Fibroblast of lung (primary cell): ENCODE measurements at places on chromosomes 1 and 21. TPM values are rescaled to one million over a fixed set of nuclear protein-coding genes. Genes with fewer than 3 reads are reported as not detected.
A peak's percentile ranks its signal among the peaks of the same experiment; 100 is the strongest.

DNA sequence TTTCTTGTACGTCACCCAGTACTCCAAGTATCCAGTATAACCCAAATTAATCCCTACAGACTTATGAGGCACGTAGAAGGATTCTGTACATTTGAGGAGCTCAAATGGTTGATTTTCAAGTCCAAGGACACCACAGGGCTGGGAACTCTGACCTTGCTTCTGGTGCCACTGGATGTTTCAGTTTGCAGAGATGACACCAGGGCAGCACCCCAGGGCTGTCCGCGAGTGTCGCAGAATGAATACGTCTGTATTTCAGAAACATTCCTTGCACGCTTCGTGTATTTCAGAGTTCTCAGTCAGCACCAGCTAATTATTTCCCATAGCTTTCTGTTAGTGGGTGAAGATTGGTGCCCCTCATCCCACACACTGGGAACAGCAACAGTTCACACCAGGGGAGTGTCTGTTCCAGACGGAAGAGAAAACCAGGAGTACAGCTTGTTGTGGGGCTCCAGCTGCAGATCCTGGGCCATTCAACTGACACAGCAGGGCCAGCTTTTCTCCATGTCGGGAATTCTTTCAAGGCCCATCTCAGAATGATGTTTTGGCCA lies 159.2 kb downstream of the RHOU start:
- H3K27me3 ChIP-seq, result no peaks in the 10 kb centered on the region
- H3K4me1 ChIP-seq, result no peaks in the 10 kb centered on the region
- H3K4me3 ChIP-seq, result no peak overlapping the region
- H3K36me3 ChIP-seq, result no peaks in the 10 kb centered on the region
- H3K27ac ChIP-seq, result no peak overlapping the region

DNA sequence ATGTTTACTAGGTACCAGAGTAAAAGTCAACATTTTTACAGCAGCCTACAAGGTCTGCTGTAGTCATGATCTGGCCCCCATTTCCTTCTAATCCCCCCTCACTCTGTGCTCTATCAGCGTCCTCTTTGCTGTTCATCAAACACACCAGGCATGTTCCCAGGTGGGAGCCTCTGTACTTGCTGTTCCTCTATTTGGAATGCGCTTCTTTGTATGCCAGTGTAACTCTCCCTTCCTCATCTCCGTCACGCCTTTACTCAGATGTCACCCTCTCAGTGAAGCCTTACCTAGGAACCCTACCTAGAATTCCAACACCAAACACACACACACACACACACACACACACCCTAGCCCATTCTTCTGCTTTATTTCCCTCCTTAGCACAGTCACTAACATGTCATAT lies 21.0 kb downstream of the TP53BP2 start:
- H3K27me3 ChIP-seq, result no peaks in the 10 kb centered on the region
- H3K4me3 ChIP-seq, result no peak overlapping the region
- peaks cover 2% of the 10 kb centered on the region for H3K36me3 ChIP-seq
- H3K27ac ChIP-seq, result no peak overlapping the region
- DNase-seq, result no peak

GRCh38 chr1:30287976-30288375 lies 435.4 kb downstream of the MATN1 start:
- no peaks in the 10 kb centered on the region for H3K4me1 ChIP-seq
- no peaks in the 10 kb centered on the region for H3K27me3 ChIP-seq
- DNase-seq, result no peak
- no peak overlapping the region for H3K27ac ChIP-seq

GRCh38 chr1:158112994-158113758 lies 67.5 kb upstream of the CD1D start:
- H3K36me3 ChIP-seq, result no peaks in the 10 kb centered on the region
- H3K27ac ChIP-seq, result no peak overlapping the region
- no peaks in the 10 kb centered on the region for H3K27me3 ChIP-seq
- peak; percentile 20 for DNase-seq
- H3K4me1 ChIP-seq, result no peaks in the 10 kb centered on the region

DNA sequence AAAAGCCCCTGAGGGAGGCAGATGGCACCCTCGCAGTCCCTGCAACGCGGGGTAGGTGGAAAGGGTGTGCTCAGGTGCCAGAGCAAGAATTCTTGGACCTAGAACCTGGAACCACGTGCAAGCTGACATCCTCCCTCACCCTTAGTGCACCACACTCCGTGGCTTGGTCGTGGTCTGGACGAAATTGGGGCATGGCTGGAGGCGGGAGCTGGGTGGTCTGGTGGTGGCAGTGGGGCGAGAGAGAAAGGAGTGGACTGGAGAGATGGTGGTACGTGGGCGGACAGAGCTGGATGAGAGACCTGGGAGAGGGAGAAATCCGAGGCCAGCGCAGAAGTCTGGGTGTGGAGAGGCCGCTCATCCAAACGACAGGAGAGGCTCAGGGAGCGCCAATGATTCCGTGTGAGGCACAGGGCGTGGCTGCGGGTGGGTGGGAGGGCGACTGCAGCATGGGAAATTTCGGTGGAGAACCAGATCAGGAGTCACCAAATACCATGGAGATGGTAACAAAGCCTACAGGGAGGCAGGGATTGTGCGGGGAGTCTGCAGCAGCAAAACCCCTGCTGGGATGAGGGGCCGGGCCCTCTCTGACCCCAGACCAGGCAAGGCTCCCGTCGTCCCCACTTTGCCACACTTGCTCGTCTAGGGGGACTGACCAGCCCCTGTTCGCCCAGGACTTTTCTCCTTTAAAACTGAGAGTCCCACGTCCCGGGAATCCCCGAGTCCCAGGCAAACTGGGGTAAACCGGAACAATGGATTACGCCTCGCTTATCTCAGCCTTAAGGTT lies 31.9 kb downstream of the CDCP2 start:
- no peaks in the 10 kb centered on the region for H3K27me3 ChIP-seq
- no peak overlapping the region for H3K4me3 ChIP-seq
- DNase-seq, result no peak
- H3K36me3 ChIP-seq, result no peaks in the 10 kb centered on the region

GRCh38 chr1:70034403-70034802 lies 171.0 kb downstream of the LRRC40 start:
- no peaks in the 10 kb centered on the region for H3K27me3 ChIP-seq
- no peak overlapping the region for H3K27ac ChIP-seq
- DNase-seq, result peak; percentile 70
- no peaks in the 10 kb centered on the region for H3K36me3 ChIP-seq

GRCh38 chr1:17207540-17207939 lies 2.6 kb downstream of the PADI1 start:
- no peak overlapping the region for H3K4me3 ChIP-seq
- DNase-seq, result no peak
- H3K4me1 ChIP-seq, result no peaks in the 10 kb centered on the region
- H3K27me3 ChIP-seq, result peaks cover 6% of the 10 kb centered on the region
- H3K27ac ChIP-seq, result no peak overlapping the region

DNA sequence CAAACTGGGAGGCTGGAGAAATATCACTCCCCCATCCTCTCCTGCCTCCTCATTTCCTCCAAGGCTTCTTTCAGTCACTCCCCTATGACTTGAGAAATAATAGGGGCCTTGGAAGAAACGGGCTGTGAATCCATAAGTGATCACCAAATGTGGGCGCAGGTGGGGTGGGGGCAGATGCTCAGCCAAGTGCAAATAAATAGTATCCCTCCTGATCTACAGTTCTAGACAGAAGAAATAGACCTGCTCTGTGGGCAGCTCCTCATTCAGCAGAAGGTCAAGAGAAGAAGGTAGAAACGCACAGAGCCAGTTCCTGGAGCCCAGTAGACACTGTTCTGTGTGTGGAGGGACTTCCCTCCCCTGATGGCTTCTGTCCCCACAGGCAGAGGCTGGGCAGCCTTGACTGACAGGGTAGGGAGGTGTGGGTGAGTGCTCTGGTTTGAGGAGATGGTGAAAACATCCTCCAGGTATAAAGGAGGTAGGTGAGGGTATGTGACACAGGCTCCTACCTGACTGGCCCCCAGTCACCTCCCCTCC lies 17.1 kb downstream of the PAX7 start:
- H3K27ac ChIP-seq, result no peak overlapping the region
- no peak overlapping the region for H3K4me3 ChIP-seq
- H3K27me3 ChIP-seq, result peaks cover 37% of the 10 kb centered on the region
- H3K4me1 ChIP-seq, result no peaks in the 10 kb centered on the region
- DNase-seq, result no peak

- H3K4me1 ChIP-seq, result no peaks in the 10 kb centered on the region
- no peak overlapping the region for H3K4me3 ChIP-seq
- no peaks in the 10 kb centered on the region for H3K27me3 ChIP-seq
- no peak overlapping the region for H3K27ac ChIP-seq
Measured at GRCh38 chr1:112981426-112981825, 25.4 kb upstream of the SLC16A1 start.

DNA sequence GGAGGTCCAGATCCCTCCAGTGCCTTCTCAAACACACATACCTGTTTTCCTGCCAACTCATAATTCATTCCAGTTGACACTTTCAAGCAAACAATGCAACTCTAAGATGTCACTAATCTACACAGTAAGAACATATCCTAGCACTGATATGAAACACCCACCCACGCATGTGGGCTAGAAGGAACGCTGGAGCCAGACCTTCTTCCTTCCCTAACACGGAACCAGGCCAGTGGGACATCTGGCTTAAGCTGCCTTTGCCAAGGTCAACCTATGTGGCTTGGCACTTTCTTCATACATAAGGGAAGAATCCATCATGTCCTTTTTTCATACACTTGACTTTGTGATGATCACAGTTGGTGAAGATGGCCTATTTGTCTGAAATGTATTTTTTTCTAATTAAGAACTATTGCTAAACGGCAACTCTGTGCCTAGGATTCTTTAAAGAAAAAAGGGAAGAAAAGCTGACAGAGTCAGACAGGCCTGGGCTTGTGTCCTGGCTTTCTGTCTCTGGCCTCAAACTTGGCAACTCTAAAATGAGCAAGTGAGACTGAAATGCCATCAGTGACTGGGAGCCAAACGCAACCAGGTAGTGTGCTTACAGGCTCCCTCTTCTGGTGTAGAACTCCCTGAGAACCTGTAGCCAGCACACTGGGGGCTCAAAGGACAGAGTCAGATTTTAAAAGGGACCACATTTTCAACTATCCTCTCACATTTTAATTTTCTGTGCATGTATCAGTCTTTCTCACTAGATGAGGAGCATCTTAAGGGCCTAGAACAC lies 92.6 kb upstream of the BEND5 start:
- H3K4me3 ChIP-seq, result no peak overlapping the region
- no peaks in the 10 kb centered on the region for H3K36me3 ChIP-seq
- peak; percentile 84 for DNase-seq
- H3K27me3 ChIP-seq, result no peaks in the 10 kb centered on the region

DNA sequence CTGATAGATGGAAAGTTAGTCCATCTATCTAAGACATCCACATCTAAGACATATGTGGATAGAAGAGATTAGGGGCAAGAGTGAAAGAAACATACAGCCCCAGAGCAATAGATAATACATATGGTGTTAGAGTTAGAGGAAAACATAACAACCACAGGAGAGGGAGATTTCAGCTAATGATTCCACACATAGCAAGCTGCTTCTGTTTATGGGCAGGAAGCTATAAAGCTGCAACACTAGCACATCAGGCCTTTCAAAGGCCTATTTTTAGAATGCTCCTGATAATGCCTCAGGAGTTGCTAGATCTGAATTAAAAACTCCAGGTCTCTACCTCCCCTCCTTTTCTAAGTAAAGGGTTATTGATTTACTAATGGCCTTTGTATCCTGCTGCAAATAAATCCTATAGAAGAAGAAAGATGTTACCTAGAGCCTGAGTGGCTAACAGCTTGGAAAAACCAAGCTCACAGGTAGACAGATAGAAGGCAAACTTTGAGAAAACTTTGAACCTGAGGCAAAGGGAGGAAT lies 36.1 kb downstream of the BRINP2 start:
- no peak for DNase-seq
- no peaks in the 10 kb centered on the region for H3K27me3 ChIP-seq
- no peak overlapping the region for H3K4me3 ChIP-seq
- H3K36me3 ChIP-seq, result no peaks in the 10 kb centered on the region
- H3K4me1 ChIP-seq, result peaks cover 14% of the 10 kb centered on the region
- H3K27ac ChIP-seq, result no peak overlapping the region

DNA sequence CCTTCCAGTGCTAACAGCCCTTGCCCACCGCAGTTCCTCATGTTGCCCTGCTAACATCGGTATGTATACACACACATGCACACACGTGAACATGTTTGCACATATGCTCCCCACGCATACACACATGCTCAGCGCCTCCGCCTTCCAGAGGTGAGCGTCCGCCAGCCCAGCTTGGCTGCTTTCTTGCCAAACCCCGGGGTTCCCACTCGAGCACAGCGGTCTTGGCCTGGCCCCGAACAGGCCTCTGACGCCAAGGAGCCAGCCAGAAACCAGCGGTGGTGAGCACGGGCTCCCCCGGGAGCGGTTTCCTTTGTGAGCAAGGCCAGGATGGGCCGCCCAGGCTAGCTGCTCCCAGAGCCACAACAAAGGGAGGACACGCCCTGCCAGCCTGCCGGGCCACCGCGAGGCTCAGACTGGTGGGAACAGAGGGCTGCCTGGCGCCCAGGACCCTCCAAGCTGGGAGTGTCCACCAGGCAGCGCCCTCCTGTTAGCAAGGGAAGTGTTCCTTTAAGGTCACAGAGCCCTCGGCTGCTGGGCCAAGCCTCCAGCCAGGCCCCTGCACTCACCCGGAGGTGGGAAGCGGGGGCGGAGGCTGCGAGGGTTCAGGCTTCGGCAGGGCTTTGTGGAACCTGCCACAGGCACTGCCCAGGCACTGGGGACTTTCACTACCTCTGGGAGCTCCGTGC lies 65.4 kb downstream of the ALPL start:
- H3K4me3 ChIP-seq, result no peak overlapping the region

GRCh38 chr1:26983863-26984262 lies 9.6 kb upstream of the TRNP1 start:
- peaks cover 4% of the 10 kb centered on the region for H3K27me3 ChIP-seq
- DNase-seq, result no peak
- no peaks in the 10 kb centered on the region for H3K4me1 ChIP-seq
- no peak overlapping the region for H3K4me3 ChIP-seq

DNA sequence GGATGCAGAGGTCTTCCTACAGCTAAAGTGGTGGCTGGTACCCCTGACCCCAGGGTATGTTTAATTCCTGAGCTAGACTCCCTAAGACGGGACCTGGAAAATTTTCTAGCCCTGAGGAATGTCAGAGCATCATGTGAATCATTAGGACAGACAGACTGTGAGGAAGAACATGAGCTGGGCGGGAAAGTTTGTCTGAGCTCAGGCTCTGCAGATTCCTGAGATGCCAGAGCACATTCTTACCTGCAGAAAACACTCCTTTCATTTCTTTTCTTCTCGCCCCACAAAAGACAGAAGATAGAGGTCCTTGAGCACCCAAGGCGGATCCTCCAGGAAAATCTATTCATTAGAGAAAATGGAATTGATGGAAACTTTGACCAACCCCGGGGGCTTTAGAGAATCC lies 6.5 kb downstream of the CAPN2 start:
- H3K27ac ChIP-seq, result peak overlapping the region; percentile 13
- peaks cover 22% of the 10 kb centered on the region for H3K36me3 ChIP-seq
- peaks cover 46% of the 10 kb centered on the region for H3K4me1 ChIP-seq
- peak; percentile 65 for DNase-seq

FAM110D gene
- not detected in 2 replicates for total RNA-seq

DMBX1 gene
- total RNA-seq, result not detected in 2 replicates

RHD gene
- not detected in 2 replicates for total RNA-seq

SPRR2F gene
- not detected in 2 replicates for total RNA-seq

AP4B1 gene
- total RNA-seq, result 11.7 and 12.1 TPM in 2 replicates

LAMC1 gene
- total RNA-seq, result 408 and 477 TPM in 2 replicates

TRIM45 gene
- 4.6 and 8.4 TPM in 2 replicates for total RNA-seq
